Activated CD4-positive, CD25-positive, alpha-beta regulatory T cell (primary cell): ENCODE measurements at places on chromosomes 1 and 21.
A peak's percentile ranks its signal among the peaks of the same experiment; 100 is the strongest.

- DNase-seq = no peak
Observed at GRCh38 chr1:108556499-108556898, 3.4 kb upstream of the EEIG2 start.

GRCh38 chr1:11518016-11518701 lies 39.2 kb downstream of the DISP3 start:
- no peak for DNase-seq

- DNase-seq = no peak
Observed at GRCh38 chr1:240343966-240344365, 252.3 kb downstream of the FMN2 start.

DNA sequence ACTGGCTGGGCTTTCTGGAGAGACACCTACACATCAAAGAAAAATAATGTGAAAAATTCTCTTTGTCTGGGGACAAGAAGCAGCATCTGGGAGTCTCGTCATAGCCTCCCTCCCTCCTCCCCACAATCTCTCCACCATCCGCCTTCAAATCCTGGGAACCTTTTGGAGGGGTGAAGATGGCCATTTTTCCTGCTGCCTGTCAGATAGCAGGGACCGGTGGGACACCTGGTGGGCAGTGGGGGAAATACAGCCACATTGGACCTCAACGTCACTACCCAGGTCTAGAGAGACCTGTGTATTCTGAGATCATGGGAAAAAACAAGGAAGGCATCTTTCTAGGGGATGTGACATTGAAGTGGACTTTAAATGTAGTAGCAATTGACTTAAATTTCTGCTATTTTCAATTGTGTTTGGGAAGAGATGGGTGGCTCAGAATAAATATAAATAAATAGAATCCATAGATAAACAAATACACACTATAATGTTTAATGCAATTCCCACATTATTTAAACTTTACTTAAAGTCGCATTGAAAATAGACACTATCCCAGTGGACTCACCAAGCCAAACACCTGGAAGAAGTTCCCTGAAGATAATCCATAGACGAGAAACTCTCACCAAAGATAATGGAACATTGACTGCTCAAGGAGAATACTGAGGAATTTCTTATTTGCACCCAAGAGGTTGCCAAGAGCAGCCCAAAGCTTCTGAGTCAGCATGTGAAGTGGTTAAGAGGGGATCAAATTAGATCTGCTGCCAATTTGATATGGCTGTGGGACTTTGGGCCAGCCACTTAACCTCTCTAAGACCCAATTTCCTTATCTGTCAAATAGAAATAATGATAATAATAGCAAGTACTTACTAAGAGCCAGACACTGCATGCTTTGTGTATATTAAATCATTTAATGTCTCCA lies 147.6 kb upstream of the CAMK1G start:
- no peak for DNase-seq

GRCh38 chr21:15430023-15430422 lies 299.8 kb upstream of the USP25 start:
- DNase-seq = no peak

GRCh38 chr1:84156210-84156621 lies 12.1 kb downstream of the PRKACB start:
- no peak for DNase-seq

- no peak for DNase-seq
Observed at GRCh38 chr1:201436969-201437368, 15.4 kb upstream of the TNNI1 start.

- DNase-seq = no peak
Observed at GRCh38 chr1:200334661-200335256, 75.1 kb downstream of the ZNF281 start.

DNA sequence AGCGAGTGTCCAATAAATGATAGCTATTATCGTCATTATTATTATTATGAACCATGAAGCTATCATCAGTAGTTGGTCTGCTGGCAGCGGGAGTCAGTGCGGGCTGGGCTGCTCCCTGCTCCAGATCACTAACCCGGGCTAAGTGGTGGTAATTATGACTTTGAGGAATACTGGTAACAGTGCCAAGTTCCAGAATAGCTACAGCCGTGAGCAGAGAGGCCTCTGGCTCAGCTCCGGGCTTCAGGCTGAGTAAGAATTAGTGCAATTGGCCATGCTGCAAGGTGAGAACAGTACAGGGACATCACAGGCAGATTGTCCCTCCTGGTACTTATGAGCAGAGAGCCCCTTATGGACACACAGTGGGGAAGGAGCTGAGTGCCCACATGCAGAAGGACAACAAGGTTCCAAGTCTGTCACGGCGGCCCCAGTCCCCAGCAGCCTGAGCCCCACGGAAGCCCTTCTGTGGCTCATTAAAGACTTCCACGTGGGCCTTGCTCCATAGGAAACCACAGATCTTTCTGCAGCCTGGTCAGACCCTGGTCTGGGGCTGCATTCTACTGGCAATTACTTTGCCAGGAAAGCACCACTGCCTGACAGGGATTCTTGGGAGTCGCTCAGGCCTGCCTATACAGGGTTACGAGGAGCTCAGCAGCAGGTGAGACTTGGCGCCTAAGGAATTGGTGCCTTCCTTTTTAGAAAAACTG lies 235.1 kb downstream of the RRAGC start:
- no peak for DNase-seq

- DNase-seq = peak; percentile 66
Observed at GRCh38 chr1:153945795-153946621, 510 bp downstream of the DENND4B start.

GRCh38 chr1:72693376-72693775 lies 411.0 kb upstream of the NEGR1 start:
- DNase-seq = no peak

- DNase-seq = no peak
Observed at GRCh38 chr1:34070201-34070836, 94.7 kb downstream of the CSMD2 start.

DNA sequence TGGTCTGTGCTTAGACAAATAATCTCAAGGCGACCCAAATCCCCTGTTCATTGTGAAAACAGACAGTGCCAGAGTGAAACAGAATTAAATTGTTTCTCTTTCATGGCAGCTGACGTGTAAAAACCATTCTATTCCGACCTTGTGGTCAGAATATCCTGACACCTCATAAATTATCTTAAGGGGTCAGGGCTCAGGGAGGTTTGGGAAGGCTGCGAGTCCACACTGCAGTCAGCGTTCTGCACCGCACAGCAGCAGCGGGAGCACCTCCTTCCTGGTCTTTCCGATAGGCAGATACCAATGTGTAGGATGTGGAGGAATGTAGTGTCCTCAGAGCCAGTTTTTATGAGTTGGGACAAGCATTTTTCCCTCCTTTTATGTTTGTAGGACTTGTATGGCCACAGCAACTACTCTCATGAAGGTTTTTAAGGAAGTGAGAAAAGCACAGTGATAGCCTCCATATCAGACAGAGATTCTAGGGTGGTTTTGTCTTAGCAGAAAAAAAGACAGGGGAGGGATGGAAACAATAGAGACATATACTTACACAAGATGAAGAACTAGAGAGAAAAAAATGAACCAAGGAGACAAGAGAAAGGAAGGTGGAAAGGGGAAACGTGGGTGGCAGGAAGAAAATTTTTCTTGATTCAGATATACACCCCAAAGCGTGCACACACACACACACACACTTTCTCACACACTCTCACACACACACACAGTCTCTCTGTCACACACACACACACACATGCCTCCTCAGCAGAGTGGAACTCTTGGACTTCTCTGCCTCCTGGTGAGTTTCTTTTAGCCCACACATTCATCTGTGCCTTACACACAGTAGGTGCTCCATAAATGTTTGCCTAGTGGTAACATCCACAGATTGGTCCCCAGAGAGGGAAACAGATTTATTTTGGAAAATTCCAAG lies 68.6 kb downstream of the NTMT2 start:
- no peak for DNase-seq

DNA sequence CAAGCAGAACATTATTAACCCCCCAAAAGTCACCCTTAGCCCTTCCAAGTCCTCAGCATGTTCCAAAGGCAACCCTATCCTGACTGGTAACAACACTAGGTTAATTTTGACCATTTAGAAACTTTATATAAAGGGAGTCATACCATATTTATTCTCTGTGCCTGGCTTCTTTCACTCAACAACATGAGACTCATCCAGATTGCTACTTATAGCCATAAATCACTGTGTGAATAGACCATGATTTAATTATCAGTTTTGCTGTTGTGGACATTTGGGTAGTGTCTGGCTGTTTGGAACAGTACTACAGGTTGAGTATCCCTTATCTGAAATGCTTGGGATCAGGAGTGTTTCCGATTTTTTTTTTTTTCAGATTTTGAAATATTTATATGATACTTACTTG lies 252.1 kb downstream of the DISC1 start:
- DNase-seq = no peak

GRCh38 chr1:12763479-12763878 lies 10.1 kb upstream of the PRAMEF12 start:
- no peak for DNase-seq

DNA sequence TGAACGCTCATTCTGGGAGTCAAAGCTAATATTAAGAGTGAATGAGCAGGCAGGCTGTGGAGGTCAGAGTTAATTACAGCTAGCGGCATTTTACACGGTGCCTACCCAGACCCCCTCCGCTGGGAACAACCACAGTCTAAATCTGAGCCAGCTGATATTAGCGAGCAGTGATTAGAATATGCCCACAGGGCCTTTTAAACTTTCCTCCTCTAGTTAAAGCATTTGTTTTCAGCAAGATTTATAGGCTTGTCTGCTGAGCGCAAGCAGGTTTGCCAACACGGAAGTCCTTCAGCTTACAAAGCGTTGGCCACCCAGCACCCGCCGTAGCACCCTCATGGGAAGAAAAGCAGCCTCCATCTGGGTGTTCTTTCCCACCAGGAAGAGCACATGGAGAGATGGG lies 72.1 kb downstream of the LMX1A start:
- no peak for DNase-seq

DNA sequence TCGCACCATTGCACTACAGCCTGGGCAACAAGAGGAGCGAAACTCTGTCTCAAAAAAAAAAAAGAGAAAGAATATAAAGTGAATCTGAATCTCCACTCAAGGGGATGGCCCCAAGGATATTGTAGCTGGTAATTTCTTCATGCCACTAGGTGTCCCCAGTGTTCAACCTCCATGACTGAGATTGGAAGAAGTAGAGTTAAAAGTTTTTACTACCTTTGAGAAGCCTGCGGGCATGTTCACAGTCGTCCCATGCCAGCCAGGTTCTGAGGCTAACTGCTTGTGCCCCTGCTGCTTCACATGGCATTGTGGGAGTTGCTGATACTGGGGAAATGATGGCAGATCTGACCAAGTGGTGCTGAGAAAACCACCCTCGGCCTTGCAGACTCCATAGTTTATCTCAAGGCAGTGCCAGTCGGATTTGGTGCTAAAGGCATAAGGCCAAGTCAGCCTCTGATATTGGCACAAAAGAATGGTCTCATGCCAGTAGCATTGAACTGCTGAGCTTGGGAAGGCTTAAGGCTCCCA lies 10.8 kb upstream of the SHISA4 start:
- DNase-seq = no peak

DNA sequence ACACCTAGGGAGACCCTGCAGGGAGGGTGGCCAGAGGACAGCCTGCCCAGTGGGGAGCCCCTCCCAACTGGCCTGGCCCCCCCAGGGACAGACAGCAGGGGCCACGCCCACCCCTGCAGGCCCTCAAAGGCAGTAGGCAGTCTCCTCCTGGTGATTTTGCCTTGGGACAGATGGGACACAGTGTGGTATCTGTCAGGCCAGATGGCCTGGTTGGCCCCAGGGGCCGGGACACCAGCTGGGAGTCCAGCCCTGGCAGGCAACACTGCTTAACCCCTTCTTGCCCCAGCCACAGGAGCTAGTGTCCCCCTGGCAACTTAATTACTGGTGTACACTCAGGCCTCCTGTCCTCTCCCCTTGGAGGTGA lies 17.8 kb downstream of the IFFO2 start:
- no peak for DNase-seq

GRCh38 chr1:95966866-95967265 lies 732.9 kb downstream of the RWDD3 start:
- no peak for DNase-seq

DNA sequence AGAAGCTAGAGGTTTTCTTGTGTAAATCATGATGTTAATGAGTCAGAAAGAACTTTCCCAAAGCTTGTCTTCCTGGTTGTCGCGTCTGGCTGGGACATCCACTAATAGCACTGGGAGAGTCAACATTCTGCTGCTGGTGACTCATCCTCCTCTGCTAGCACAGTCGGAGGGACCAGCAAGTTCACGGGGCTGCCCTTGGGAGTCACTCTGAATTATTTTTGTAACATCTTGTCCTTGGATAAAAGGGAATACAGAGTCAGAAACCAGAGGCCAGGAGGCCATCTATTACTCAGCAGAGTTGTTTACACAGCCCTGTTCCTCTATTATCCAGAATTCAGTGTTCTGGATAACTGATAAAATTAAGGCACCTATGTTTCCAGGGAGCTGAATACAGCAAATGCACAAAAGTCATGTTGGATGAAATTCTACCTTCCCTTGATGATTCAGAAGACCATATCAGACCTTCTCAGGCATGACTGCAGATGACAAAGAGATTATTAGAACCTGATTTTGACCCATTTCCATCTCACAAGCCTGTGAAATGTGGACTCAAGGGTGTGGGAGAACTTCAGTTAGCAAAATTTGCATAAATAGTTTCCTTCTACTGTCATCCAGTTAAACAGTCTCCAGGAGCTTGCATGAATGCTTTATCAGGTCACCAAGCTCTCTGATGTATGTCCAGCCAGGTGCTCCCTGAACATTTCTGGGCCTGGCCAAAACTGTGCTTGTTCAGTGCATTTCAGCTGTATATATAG lies 68.1 kb downstream of the JAK1 start:
- no peak for DNase-seq

GRCh38 chr1:153629971-153630370 lies 1.7 kb downstream of the S100A1 start:
- DNase-seq = no peak

- no peak for DNase-seq
Observed at GRCh38 chr1:106360252-106360651, 696.2 kb upstream of the PRMT6 start.

GRCh38 chr1:182617014-182617429 lies 12.8 kb upstream of the RGS16 start:
- DNase-seq = no peak

DNA sequence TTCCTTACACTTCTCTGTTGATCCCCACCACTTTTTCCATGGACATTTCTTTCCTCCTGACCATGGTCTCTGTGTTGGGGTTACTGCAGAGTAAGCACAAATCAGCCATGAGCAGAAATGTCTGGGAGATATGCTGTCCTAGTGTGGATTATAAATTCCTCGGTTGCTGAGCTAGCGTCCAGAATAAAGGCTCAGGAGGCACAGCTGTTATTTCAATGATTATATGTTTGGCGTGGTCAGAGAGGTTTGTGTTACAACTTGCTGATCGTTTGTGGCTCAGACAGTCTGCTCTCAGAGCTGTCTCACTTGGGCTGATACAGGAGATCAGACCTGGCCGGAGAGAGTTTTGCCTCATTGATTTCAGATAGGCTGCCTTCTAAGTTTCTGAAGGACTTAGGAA lies 37.5 kb upstream of the LAMC2 start:
- no peak for DNase-seq

GRCh38 chr1:8343464-8344001 lies 25.6 kb downstream of the SLC45A1 start:
- DNase-seq = no peak

GRCh38 chr1:209587789-209588188 lies 4.3 kb downstream of the CAMK1G start:
- no peak for DNase-seq
